ENCODE measurements at places on chromosomes 1 and 21.

DNA sequence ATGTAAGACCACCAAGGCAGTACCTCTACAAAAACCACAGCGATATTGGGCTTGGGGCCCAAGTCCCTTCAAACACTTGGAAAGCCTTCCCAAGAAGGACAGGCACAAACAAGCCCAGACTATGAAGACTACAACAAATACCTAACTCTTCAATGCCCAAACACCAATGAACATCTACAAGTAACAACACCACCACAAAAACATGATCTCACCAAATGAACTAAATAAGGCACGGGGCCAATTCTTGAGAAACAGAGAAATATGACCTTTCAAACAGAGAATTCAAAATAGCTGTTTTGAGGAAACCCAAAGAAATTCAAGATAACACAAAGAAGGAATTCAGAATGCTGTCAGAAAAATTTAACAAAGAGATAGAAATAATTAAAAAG is 86.8 kb downstream of the COL24A1 start:
- no peak for DNase-seq

DNA sequence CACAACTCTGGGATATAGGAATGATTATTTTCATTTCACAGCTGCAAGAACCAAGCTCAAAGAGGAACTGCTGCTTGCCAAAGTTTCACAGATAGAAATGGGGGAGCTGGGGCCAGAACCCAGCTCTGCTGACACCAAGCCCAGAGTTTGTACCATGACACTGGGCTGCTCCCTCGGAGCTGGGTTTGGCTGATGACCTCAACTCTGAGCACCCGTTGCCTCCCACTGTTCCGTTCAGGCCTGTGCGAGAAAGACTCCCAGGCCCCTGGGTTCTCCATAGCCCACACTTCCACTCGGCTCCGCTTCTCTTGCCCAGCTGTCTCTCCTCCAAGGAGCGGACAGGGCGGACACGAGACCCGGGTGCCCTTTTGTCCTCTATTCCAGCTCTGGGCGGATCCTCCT is 55.2 kb downstream of the NGF start:
- no peak for DNase-seq

DNA sequence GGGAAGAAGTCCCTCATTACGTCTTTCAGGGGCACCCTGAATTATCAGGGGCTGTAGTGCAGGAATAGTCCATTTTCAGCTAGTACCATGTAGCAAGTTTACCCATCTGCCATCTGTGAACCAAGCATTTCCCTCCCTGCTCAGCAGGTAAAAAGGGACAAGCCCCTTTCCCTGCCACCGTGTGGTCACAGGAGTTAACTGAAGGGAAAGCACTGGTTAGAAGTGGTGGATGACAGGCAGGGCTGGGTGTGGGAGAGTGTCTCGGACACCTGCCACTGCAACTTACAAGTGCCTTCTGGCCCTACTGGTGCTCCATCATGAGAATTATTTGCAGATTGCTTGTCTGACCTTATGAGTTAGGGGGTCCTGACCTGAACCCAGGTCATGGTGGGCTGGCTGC is 32.0 kb upstream of the IGSF5 start:
- DNase-seq = peak; percentile 62

DNA sequence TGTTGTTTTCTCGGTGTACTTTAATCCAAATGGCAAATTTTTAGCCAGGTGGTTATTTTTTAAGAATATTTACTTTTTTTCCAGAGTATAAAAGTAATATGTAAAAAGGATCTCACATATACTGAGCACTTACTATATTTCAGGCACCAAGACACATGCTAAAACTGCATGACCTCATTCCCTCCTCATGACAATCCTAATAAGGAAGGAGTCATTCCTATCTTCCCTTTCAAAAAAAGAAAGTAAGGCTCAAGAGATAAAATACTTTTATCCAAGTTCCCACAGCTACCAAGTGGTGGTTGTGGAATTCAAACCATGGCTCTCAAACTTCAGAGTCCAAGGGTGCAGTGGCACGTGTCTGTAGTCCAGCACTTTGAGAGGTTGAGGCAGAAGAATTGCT is 19.4 kb downstream of the ATP2B4 start:
- DNase-seq = no peak

DNA sequence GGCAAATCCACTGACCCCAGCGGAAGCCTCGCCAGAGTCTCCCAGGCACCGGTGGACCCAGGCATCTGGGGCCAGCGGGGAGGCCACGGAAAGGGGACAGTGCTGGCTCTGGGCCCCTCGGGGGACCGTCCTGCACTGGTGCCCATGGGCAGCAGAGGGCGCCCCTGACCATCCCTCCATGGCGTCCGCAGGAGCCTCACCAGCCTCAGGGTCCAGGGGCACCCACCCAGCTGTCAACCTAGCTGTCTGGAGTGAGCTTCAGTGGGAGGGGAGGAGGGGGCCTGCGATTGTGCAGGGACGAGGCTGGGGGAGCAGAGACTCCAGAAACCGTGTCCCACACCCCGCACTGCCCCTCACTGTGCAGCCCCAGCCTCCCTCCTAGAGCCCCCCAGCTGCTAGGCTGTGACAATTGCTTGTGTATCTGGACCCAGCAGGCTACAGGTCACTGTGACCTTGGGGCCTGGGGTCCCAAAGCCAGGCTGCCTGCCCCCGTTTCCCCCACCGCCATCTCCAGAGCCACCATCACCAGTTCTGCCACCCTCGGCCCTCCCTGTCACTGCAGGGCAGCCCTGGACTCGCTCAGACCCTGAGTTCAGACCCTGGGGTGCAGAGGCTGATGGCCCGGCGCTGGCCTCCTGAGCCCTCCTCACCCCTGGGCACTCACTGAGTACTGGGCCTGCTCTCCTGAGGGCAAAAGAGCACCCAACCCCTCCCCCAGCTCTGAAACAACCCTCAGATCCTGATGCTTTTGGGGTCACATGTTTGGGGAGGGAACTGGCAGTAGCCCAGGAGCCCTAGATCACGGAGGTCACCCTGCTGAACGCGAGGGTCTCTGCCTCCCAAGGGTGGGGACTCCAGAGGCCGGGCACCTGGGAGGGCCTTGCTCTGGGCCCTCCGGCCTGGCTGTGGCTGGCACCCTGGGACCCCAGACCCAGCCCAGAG is 10.6 kb upstream of the COL6A1 start:
- DNase-seq = peak; percentile 87

DNA sequence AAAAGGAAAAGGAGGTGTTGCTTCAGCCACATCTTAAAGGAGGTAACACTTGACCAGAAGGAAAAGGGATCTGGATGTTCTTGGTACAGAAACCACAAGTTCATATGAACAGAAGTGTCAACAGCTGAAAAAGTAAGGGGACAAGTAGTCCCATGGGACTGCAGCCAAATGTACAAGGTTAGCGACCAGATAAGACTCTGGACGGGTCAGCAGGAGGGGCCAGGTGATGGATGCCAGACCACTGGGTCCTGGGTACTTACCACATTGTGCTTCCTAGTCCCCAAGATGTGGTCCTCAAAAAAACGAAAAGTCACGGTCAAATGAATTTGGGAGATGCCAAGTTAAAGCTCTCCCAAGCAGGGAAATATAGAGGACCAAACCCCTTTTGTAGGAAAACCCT is 16.6 kb upstream of the BMP8A start:
- no peak for DNase-seq

DNA sequence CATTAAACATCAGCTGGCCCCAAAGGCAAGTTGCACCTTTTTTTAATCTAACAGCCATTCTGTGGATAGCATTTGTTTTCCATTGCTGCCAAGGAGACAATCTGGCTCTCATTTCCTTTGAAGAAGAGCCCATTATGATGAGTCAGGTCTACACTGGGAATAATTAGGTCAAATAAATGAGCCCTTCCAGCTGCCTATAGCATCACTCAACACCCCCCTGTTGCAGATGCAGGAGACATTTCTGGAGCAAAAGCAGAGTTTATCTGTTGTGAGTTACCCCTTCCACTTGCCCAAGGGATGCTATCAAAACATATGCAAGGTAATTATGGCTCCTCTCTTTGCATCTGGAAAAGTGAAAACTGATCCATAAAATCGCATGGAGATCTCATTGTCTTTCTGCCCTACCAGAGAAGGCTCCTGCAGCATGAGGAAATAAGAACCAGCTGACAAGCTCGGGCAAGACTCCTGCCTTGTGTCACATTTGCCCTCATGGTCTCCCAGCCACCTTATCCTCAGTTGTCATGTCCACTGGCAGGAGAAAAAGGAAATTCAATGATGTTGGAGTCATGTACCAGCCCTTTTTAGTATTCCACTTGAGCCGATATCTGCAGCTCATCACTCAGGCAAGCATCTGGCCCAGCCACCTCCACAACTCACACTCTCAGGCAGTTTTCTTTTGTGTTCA is 135.9 kb downstream of the SLC30A10 start:
- DNase-seq = no peak

DNA sequence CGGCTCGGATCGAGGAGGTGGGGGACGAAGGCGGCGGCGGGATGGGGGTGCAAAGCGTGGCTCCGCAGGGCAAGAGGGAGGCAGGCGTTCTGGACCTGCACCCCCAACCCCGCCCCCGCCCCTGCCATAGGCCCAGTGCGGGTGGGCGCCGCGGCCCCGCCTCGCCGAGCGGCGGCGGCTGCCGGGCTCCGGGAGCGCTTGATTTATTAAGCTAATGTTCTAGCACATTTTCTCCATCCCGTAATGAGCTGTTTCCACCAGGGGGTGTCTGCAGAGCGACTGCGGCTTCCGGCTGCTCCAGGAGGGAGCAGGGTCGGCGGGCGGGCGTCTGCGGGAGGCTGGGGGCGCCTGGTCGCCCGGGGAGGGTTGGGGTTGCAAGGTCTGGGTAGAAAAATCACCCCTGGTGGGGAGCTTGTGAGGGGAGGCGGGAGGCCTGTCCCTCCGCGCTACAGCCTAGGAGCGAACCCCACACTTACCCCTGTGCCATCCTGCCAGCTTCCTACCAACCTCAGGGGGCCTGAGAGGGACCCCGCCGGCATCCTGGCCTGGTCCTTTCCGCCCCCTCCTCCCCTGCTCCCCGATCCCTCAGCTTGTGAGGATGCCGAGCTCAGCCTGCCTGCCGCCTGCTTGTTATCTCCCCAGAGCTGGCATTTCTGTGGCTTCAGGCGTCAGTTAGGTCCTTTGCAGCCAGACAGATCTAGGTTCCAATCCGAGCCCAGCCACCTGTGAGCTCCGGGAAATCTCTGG is 48.5 kb upstream of the ACOT11 start:
- peak; percentile 71 for DNase-seq
